Transverse colon (tissue), 4 donors: ENCODE measurements at places on chromosomes 7 and 10. TPM values are rescaled to one million over a fixed set of nuclear protein-coding genes. Genes with fewer than 3 reads are reported as not detected.

GRCh38 chr7:9983048-9983447 lies 990.6 kb upstream of the PHF14 start:
- no peak for DNase-seq

The GRK5 gene
- total RNA-seq: 111 TPM

GRCh38 chr7:80284855-80285254 lies 150.2 kb downstream of the GNAI1 start:
- no peak for DNase-seq

The DDX50 gene
- 8.2 TPM for total RNA-seq

DNA sequence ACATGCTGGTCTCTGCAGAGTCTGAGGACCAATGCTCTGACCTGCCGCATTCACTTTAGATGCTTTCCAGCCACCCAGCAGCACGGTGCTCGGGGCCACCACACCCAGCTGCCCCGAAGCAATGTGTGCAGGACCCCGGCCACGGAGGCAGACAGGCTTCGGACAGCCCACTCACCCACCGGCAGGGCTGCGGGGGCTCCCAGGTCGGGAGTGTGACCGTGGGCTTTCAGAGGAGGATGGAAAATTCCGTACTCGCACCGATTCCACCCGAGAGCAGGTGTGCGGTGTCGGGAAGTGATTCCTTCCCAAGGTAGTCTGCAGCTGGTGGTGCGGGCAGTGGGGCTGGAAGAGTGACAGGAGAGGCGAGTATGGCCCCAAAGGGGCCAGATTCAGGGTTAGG lies 190.9 kb downstream of the DNAJB6 start:
- DNase-seq: no peak

GRCh38 chr7:115642194-115642593 lies 388.4 kb downstream of the TFEC start:
- DNase-seq: no peak

DNA sequence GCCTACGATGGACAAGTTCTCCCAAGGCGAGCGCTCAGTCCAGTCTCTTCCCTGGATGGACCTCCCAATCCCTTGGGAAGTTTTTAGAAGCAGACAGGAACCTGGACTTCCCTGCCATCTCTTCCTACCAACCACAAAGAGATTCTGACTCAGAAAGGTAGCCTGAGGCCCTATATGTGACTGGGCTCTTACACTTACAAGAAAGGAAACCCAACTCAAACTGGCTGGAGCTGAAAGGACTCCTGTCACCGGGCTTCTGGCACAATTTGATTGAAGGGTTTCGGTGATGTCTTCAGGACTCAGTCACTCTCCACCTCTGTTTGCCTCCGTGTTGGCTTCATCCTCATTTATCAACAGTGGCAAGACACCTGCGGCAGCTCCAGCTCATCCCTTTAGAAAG lies 3.7 kb upstream of the COL13A1 start:
- DNase-seq: no peak
